ENCODE measurements at places on chromosomes 6 and 20.

- no peak for DNase-seq
Observed at GRCh38 chr6:150271501-150272263, 97.1 kb upstream of the IYD start.

GRCh38 chr20:62777528-62777830 lies 18.8 kb upstream of the MRGBP start:
- DNase-seq = no peak

DNA sequence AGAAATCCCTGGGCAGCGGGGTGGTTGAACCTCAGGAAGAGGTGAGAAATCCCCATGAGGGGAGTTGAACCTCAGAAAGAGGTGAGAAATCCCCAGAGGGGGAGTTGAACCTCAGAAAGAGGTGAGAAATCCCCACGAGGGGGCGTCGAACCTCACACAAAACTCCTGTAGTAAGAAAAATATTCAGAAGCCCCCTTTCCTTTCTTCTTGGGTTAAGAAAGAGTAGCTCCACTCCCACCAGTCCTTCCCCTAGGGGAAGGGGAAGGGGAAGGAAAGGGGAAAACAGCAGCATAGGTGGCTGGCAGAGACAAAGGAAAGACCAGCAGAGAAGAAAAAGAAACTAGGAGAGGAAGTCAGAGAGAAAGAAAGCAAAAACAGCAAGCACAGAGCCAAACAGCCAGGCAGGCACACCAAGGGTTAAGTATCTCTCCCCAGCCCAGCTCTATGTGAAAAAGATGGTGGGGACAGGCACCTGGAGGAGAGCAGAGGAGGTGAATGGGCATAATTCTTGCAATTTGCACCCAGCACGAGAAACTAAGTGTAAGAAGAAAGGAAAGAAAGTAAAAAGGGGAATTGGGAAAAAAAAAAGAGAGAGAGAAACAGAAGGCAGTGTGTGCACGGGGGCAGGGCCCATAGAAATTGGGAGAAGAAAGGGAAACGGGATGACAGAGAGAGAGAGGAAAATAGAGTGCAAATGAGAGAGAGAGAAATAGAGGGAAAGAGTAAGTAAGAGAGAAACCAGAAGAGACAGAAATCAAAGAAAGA lies 88.2 kb downstream of the PLG start:
- no peak for DNase-seq

GRCh38 chr6:11460001-11460668 lies 77.4 kb upstream of the TMEM170B start:
- peak; percentile 35 for DNase-seq

DNA sequence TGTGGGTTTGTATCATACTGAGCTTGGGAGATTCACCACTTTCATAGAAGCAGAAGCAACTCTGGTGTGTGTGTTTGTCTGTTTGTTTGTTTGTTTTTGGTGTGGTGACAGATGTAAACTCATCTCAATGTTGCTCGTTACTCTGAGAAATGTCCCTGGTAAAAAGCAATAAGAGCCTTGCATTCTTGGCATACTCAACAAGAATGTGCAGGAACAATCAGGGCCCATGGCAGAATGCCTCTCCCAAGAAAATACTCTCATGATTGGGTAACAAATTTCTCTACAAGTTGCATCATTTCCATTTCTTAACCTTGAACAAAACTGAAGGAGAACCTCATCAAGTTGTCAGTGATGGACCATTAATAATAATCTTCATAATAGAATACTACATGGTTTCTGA lies 43.0 kb upstream of the PKHD1 start:
- no peak for DNase-seq

DNA sequence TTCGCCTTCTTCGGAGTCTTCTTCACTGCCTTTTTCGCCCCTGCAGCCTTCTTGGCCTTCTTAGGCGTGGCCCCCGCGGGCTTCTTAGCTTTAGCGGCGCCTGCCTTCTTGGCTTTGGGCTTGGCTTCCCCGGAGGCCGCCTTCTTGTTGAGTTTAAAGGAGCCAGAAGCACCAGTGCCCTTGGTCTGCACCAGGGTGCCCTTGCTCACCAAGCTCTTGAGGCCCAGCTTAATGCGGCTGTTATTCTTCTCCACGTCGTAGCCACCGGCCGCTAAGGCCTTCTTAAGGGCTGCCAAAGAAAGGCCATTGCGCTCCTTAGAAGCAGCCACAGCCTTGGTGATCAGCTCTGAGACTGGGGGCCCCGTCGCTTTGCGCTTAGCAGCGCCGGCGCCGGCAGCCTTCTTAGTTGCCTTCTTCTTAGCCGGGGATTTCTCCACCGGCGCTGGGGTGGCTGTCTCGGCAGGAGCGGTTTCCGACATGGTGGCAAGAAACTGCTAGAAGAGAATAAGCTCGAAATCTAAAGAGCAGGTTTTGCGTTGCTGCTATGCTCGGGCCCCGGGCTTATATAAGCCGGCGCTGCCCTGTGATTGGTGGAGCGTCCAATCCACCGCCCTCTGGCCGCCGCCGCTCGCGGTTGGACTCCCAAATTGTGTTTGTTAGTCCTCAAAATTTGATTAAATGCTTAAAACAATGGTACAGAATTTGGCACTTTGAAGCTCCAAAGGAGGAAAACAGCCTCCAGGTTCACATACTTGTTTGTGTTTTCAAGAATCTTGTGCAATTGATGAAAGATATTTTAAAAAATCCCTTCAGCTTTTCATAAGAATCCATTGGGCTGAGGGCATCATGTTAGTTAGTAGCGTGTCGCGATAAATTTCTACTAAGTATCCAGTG lies 44.9 kb downstream of the OR2B2 start:
- peak; percentile 88 for DNase-seq

- peak; percentile 56 for DNase-seq
Observed at GRCh38 chr20:51769976-51770615, 1.9 kb upstream of the ATP9A start.
